ENCODE measurements at places on chromosomes 12 and 14.

DNA sequence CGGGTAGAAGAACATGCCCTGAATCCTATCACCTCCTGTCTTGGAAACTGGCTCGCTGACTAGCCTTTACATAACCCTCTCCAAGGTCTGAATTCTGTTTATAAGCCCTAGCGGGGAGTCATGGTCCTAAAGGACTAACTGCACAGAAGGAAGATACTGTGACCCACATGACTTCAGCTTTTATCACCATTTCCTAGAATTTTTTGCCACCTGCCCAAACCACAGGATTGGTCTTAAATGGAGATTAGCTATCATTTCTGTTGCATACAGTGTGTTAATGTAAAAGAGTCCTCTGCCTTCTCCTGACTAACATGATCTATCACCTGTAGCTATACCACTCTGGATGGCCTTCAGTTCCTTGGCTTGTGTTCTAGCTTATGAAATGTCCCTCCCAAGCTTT, 319.2 kb downstream of the DUSP6 start:
- DNase-seq: no peak

- peak; percentile 40 for DNase-seq
Observed at GRCh38 chr12:79020106-79020505, 155.5 kb downstream of the SYT1 start.

- no peak for DNase-seq
Observed at GRCh38 chr12:113512568-113512967, 40.9 kb upstream of the LHX5 start.

- no peak for DNase-seq
Observed at GRCh38 chr12:28568704-28569103, 378.4 kb downstream of the CCDC91 start.

DNA sequence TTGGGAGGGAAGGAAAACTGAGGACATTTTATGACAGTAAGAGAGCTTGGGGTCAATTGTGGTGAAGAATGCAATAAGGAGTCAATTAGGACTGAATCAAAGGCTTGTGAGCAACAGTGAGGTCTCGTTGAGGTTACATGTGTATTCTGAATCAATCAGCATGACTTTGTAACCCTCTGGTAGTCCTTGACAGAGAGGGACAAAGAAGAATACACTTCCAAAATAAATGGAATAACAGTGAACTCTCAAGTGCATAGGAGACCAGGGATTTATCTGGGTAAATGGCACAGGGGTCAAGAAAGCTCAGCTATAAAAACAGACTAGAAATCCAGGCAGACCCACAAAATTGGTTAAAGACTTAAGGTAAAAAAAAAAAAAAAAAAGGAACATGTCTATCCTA, 85.1 kb upstream of the NAV3 start:
- DNase-seq: no peak

GRCh38 chr12:75011120-75011519, 198.5 kb downstream of the KCNC2 start:
- DNase-seq: peak; percentile 7

- DNase-seq: no peak
Observed at GRCh38 chr12:19630536-19630935, 191.2 kb downstream of the AEBP2 start.

GRCh38 chr12:114443607-114444421, 37.9 kb upstream of the TBX5 start:
- no peak for DNase-seq

- DNase-seq: no peak
Observed at GRCh38 chr14:100305324-100306100, 732 bp downstream of the SLC25A29 start.

DNA sequence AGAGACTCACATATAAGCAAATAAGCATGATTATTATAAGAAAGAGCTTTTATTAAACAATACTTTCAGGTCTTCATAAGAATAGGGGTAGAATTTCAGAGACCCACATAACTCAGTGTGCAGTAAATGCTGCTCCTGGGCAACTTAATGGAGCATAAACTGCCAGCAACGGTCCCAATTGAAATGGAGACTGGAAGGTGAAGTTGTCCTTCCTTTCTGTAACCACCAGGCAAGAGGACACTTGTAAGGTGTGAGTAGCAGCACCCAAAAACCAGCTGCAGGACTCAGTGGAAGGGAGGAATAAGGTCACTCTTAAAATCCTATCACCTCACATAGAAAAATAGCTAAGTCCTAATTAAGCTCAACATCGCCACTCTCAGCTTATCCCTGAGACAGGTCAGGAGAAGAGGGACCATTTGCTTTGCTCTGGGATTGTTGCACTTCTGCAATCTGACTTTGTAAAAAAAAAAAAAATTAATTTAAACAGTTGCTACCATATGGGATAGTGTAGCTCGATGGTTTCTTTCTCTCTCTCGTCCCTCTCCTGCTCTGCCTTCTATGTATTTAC, 22.7 kb upstream of the LTA4H start:
- DNase-seq: no peak

- DNase-seq: peak; percentile 57
Observed at GRCh38 chr12:26226629-26227360, 31.4 kb downstream of the SSPN start.

- DNase-seq: no peak
Observed at GRCh38 chr14:93137864-93138263, 22.1 kb upstream of the ITPK1 start.

DNA sequence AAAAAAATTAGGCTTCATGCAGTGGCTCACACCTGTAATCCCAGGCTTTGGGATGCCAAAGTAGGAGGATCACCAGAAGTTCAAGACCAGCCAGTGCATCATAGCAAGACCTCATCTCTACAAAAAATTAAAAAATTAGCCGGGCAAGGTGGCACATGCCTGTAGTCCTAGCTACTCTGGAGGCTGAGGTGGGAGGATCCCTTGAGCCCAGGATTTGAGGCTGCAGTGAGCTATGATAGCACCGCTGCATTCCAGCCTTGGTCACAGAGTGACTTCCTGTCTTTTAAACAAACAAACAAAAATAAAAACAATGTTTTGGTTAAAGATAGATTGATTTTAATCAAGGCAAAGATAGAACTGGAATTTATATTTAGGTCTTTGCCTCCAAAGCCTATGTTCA, 60.6 kb downstream of the WNK1 start:
- no peak for DNase-seq

DNA sequence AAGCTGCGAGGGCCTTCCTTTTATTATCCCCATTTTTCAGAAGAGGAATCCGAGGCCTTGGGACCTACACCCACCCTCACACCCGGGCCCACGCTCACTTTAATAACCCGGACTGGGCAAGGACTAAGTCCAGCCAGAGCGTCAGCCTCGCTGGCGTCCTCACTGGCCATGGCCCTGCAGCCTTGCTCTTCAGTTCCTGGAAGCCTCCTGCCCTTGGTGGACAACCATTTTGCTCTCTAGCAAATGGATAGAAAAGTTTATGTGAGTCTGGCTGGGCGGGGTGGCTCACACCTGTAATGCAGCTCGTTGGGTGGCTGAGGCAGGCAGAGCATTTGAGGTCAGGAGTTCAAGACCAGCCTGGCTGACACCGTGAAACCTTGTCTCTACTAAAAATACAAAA, 9.8 kb downstream of the RTL1 start:
- no peak for DNase-seq

DNA sequence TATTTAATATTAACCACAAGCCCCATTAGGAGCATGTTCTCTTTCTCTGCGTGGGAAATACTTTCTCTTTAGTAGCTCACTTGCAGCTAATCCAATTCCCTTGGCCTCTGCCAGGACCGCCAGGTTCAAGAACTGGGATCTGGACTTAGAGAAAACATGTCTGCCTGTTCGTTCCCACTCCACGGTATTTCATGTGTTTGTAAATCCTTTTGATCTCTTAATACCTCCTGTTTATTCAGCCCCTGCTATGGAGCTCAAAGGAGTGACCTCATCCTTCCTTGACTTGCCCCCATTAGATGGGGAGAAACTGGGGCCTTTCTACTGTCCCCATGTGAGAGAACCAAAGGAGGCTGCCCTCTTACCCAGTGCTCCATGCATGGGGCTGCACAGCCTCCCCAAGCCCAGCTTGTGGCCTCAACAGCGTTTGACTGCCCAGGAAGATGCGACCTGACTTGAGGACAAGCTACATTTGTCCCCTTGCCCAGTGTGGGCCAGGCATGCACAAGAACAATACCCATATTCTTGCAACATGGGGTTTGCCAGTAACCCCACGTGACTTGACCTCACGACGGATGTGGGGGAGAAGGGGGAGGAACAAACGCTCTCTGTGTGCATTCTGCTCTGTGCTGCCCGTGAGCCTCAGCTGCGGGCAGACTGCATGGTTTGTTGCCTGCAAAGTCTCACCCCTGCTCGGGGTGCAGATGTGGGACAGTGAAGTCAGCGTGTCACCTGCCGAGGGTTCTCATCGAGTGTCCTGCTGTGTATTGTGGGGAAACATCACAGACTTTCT, 30.3 kb downstream of the CD9 start:
- DNase-seq: no peak

DNA sequence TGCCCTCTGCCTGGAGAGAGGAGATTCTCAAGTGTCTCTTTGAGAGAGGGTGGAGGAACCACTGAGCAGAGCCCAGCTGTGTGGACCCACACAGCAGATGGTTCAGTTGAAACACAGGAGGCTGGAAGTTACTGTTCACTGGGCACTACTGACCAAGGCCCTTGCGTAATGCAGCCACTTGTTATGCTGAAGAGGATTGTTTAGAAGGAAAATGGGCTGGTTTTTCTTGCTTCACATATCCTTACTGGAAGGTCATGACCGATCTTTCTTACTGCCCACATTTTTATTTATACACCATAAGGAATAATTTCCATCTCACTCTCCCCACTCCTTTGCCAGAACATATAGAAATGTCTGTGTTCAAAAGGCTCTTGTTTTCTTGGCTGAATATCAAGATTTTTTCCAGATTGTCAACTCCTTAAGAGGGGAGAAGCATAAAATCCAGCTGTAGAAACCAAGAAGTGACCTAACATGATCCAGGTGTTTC, 375.1 kb upstream of the DDHD1 start:
- DNase-seq: no peak

GRCh38 chr12:61384511-61384910, 875.7 kb upstream of the USP15 start:
- no peak for DNase-seq

GRCh38 chr14:34029921-34030334, 79.1 kb upstream of the EGLN3 start:
- DNase-seq: no peak

- no peak for DNase-seq
Observed at GRCh38 chr14:65828396-65828795, 415.9 kb downstream of the FUT8 start.

DNA sequence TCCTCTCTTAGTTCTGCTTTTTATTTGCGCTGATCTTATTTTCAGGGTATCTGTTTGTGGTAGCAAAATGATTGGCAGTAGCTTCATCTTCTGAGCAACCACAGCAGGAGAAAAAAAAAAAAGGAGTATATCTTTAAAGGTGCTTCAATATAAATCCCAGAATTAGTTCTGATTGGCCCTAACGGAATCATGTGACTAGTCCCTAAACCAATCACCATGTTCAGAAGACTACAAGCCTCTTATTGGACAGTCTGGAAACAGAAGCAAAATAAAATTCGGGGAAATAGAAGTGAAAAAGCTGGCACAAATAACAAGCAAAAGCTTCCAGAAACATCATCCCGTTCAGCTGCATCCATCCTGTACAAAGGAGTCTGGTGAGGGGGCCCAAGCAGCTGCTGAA, 49.9 kb upstream of the PTPRO start:
- no peak for DNase-seq

- no peak for DNase-seq
Observed at GRCh38 chr14:22563987-22564386, 25.0 kb downstream of the DAD1 start.

DNA sequence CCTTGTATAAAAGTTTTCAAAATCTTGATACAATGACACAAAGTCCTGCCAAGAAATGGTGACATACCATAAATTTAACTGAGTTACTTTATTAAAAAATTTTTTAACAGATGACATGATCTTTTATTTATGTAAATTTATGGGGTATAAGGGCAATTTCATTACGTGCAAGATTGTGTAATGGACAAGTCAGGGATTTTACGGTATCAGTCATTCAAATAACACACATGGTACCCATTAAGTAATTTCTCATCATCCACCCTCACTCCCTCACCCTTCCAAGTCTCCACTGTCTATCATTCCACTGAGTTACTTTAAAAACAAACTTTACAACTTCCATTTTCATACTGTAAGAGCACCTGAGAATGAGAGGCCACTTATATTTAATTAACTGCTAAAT, 37.4 kb downstream of the SPTLC2 start:
- no peak for DNase-seq

- DNase-seq: no peak
Observed at GRCh38 chr12:128786741-128787391, 36.9 kb downstream of the SLC15A4 start.

GRCh38 chr12:70598467-70599193, 38.6 kb downstream of the PTPRB start:
- no peak for DNase-seq

- no peak for DNase-seq
Observed at GRCh38 chr12:9732921-9733461, at the start of gene CLECL1. Gene CLECL1, minus strand, starts transcription at chr12:9733097.

DNA sequence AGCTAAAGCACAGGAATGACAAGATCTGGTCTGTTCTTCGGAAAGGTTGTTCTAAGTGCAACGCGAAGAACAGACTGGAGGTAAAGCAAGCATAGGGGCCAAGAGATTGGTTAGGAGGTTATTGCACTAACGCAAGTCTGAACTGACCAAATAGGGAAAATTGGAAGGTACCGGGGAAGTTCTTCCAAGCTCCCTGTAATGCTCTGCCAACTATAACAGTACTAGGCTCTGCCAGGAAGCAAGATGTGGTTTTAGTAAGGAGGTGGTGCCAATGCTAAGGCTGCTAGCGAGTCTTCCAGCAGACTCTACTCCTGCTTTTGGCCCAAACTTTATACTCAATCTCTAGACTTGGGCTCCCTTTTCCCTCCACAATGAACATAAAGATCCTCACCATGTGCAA, 138.6 kb downstream of the PAWR start:
- no peak for DNase-seq

- no peak for DNase-seq
Observed at GRCh38 chr12:91637789-91638624, 455.4 kb upstream of the DCN start.

GRCh38 chr12:42126963-42127362, 17.7 kb downstream of the GXYLT1 start:
- DNase-seq: no peak

GRCh38 chr14:22088614-22089342, 415.2 kb upstream of the OR4E1 start:
- peak; percentile 33 for DNase-seq

GRCh38 chr12:109497675-109498074, 20.2 kb downstream of the UBE3B start:
- peak; percentile 71 for DNase-seq

- DNase-seq: peak; percentile 45
Observed at GRCh38 chr14:62943202-62943601, 102.1 kb downstream of the KCNH5 start.
